ENCODE measurements at places on chromosomes 1 and 21.

GRCh38 chr1:114517348-114517747 is 6.3 kb upstream of the TRIM33 start:
- DNase-seq: no peak

GRCh38 chr1:108801101-108801500 is 54.6 kb downstream of the STXBP3 start:
- no peak for DNase-seq

DNA sequence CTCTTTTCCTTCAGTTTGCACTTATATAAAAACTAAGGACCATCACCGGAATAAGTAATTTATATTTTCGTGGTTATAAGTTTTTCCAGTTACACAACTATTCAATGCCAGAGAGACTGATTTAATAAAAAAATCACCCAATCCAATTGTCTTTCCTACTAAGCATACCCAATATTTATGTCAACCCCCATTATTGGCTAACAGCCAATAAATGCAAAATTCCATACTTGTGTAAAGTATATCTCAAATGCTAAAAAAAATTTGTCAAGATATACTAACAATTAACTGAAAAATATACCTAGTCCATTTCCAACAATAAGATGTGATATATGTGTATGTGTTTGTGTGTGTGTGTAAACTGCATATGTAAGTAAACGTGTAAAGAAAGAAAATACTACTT is 117.4 kb downstream of the AGBL4 start:
- DNase-seq: no peak

DNA sequence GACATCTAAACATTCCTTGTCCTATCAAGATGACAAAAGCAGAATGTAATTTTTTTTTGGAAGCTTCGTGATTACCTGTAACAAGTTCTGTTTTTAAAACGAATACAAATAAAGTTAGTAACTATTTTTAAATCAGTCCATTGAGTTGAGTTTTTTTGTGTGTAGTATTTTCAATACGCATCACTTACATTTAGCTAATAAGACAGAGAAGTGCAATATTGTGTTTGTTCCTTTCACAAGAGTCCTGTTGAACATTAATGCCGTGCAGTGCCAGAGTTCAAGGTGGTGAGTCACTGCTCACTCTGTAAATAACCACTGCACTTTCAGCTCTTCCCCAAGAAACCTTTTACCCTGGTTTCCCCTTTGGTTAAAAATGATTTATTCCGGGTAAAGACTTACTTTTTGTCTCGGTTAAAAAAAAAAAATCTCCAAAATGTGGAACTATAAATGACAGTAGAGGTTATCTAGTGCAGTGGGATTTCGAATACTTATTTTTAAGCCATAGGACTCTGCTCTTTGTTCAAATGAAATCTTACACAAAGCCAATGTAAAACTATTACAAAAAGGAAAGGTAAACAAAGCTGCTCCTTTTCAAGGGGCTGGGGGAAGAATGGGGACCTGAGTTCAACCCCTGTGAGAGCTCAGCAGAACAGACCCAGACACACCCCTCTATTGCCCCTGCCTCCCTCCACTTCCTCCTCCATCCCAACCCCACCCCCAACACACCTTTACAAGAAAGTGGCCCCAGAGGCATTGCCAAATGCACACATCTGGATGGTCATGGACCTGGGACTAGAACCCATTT is 14.8 kb upstream of the NCMAP start:
- DNase-seq: no peak

- peak; percentile 15 for DNase-seq
Measured at GRCh38 chr21:17688912-17689874, 76.5 kb upstream of the BTG3 start.

DNA sequence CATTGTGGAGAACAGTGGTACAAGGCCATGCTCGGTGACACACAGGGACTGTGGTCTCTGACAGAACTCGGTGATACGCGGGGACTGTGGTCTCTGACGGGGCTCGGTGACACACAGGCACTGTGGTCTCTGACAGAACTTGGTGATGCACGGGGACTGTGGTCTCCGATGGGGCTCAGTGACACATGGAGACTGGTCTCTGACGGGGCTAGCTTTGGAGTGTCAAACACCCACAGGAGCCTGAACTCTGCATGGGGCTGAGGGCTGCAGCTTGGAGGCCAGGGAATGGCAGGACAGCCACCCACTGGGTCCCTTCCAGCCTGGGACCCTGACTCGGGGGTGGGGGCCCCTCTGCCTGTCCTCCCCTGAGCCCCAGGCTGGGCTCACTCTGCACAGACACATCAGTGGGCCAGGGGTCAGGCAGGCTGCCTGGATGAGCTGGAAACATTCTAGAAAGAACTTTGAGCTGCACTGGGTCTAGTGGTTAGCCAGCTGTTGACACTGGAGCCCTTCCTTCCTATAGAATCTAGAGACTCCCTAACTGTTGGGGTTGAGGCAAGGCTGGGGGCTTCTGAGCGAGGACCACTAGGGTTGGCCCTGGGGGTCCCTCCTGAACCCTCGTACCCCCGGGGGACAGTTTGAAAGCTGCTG is 49.8 kb downstream of the DISP3 start:
- no peak for DNase-seq

- no peak for DNase-seq
Measured at GRCh38 chr1:45370575-45370974, 30.3 kb upstream of the MUTYH start.

GRCh38 chr1:63041660-63042059 is 257.7 kb downstream of the ATG4C start:
- DNase-seq: no peak

DNA sequence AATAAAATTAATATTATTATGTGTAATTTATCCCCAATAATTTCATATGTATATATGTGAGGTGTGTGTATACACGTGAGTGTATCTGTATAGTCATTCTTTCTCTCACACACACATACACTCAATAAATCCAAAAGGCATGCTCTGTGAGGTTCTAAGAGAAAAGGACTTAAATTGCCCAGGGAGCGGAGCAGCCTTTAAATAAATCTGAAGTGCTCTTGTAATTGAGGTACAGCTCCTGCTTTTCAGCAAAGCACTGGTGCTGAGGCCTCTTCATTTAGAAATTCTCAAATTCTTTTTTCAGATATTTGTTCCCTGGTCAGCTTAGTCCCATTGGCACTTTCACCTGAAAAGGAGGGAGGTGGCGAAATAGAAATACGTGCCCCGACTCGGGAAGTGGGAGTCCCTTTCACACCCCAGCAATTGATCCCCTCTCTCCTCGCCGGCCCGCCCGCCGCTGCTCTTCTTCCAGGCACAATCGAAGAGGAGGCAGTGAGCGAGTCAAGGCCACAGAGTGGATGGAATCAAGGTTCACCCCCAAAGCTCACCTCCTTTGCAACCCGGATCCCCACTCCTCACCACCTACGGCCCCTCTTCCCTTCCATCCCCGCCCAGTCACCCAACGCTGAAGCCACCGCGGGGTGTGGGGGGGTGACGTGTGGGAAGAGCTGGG is 944 bp downstream of the PLPPR5 start:
- no peak for DNase-seq

DNA sequence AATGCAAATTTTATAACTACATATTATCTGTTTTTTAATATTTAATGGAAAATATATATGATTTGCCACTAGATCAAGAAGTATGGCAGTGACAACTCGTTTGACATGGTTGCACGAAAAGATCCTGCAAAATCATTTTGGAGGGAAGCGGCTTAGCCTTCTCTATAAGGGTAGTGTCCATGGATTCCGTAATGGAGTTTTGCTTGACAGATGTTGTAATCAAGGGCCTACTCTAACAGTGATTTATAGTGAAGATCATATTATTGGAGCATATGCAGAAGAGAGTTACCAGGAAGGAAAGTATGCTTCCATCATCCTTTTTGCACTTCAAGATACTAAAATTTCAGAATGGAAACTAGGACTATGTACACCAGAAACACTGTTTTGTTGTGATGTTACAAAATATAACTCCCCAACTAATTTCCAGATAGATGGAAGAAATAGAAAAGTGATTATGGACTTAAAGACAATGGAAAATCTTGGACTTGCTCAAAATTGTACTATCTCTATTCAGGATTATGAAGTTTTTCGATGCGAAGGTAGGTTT is 556 bp downstream of the IFI44 start:
- DNase-seq: no peak

GRCh38 chr1:31422505-31423319 is 9.7 kb downstream of the SERINC2 start:
- DNase-seq: peak; percentile 21

DNA sequence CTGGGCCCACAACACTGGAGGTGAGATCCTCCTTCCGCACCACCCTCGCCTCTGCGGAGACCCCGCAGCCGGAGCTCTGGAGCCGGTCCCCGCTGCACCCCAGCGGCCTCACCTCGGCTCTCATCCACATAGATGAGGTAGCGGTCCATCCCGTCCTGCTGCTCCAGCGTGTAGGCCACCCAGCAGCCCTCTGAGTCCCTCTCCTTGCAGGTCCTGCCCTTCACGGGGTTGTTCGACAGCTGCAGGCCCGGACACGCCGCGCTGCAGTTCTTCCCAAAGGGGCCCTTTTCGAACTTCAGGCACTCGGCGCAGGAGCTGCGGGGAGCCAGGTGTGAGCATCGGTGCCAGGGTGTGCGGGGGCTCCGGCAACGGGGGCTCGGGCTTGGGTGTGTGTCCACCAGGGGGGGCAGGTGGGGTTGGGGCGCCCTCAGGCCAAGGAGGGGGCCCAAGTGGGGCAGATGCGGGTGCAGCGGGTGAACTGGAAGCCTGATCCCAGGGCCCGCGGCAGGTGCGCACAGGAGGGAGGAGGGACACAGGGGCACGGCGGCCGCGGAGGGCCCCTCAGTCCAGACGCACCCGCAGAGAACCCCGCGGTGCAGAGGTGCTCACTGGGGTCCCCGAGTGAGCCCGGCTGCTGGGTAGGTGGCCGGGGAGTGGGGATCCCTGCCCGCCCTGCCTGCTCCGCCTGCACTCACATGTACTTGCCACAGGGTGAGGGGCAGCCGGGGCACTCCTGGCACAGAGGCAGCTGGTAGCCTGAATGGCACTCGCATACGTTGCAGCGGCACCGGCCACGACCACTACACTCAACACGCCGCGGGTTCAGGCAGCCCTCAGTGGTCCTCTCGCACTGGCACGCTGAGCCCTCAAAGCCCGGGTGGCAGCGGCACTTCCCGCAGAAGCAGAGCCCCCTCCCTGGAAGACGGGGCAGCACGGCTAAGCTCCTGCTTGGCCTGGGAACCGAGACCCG is 15.4 kb upstream of the PTTG1IP start:
- DNase-seq: no peak
